IMR-90 (cell line): ENCODE measurements at places on chromosomes 11 and 22.
A peak's percentile ranks its signal among the peaks of the same experiment; 100 is the strongest.

DNA sequence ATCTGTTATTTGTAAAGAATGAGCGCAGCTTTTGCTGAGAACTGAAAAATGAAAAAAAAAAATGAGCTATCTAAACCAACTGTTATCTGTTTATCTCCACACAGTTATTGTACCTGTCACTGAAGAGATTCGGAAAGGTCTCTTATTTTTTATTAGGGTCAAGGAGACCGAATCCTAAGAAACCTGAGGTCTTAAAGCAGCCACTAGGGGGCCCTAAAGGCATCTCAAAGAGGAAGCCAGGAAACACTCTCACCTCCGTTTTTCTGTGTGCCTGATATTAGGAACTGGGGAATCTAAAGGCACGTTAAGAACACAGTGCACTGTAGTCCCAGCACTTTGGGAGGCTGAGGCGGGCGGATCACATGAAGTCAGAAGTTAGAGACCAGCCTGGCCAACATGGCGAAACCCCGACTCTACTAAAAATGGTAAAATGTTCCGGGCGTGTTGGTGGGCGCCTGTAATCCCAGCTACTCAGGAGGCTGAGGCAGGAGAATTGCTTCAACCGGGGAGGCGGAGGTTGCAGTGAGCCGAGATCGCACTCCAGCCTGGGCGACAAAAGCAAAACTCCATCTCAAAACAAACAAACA is 3.5 kb upstream of the LARGE1 start:
- DNase-seq, result peak; percentile 74

GRCh38 chr11:26285608-26286007 is 46.3 kb upstream of the ANO3 start:
- no peak for DNase-seq

DNA sequence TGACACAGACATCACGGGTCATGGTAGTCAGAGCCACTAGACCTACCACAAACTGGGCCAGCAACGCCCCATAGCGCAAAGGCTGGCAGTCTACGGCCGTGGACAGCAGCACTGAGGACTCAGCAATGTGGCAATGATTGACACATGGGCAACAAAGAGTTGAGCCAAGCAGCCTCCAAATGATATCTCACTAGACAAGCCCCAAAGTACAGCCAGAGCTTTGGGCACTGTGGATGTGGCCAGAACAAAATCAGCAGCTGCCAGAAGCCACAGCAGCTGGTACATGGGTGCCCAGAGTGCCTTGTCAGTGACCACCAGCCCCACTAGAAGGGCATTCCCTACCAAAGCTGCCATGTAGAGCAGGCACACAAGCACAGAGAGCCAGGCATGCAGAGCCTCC is 11.2 kb upstream of the UBQLNL start:
- no peak for DNase-seq

DNA sequence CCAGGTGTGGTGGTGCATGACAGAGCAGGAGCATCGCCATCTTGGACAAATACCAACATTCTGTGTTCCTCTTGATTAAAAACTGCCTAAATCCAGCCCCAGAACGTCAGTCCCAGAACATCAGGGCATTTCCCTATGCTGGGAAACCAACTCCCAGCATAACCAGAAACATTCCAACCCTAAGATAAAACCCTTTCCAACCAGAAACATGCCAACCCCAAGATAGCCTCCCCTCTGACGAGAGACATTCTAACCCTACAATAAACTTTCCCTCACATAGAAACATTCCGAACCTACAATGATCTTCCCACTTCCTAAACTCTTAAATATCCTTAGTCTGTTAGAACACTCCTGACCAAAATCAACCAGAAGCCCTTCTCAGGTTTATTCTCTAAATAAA is 11.6 kb downstream of the PLAAT4 start:
- no peak for DNase-seq

GRCh38 chr11:99632969-99633368 is 612.2 kb downstream of the CNTN5 start:
- no peak for DNase-seq

DNA sequence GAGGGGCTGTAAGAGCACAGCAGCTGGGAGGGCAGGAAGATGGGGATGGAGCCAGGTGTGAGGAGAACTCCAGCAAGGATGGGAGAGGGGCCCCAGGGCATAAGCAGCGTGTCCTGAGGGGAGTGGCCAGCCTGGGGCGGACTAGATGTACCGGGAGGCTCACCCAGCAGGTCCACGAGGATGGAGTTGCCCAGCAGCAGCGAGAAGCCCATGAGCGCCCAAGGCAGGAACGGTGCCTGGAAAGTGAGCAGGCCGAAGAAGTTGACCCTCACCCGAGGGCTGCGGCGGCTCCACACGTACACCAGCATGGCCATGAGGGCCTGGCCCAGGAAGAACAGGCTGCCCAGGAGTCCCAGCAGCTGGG is 1.3 kb downstream of the DERL3 start:
- DNase-seq, result no peak

DNA sequence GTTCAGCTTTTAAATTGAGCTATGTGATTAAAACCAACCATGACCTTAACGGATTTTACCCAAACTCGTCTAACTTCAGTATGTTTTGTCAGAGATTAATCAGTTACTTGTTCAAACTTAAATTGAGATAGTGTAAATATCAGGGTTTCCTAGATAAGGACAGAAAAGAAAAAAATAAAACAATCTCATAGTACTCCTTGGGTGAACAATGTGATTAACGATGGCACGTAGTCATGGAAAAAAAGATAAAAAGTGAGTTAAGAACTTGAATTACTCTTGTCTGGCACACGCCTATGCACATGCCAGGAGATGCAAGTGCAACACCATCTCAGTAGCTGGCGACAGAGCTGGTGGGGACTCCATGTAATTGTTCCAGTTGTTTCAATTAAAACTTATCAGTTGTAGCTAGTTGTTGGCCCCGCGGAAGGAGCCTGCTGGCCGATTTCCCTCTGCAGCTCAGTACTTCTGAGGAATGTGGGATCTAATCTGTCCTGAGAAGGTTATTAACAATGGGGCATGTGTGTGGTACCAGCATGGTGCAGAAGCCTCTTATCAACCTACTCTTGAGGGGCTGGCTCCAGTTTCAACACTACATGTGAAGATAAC is 3.0 kb downstream of the RASSF10 start:
- no peak for DNase-seq

- DNase-seq, result no peak
Observed at GRCh38 chr22:37916311-37916710, 10.2 kb downstream of the MICALL1 start.

- no peak for DNase-seq
Observed at GRCh38 chr11:2093575-2094353, 45.4 kb downstream of the IGF2 start.

GRCh38 chr11:69352715-69353319 is 58.9 kb downstream of the MYEOV start:
- DNase-seq, result peak; percentile 99

DNA sequence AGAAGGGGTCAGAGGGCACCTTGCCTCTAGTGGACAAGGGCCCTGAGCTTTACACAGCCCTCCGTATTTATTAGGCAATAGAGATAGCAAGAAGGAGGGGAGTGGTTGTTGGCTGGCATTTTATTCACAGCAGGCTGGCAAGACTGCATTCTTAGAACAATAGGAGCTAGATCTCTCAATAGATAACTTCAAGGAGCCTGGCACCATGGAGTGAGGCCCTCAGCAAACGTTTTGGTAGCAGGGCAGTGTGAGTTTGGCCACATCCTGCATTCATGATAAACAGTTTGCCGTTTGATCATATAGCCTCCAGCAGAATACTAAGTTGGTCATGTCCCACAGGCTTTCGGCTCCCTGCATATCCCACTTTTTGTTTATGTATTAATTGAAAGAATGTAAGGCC is 31.6 kb downstream of the OR10A6 start:
- DNase-seq, result no peak

GRCh38 chr22:47902646-47903180 is 1140.3 kb downstream of the TBC1D22A start:
- DNase-seq, result no peak

DNA sequence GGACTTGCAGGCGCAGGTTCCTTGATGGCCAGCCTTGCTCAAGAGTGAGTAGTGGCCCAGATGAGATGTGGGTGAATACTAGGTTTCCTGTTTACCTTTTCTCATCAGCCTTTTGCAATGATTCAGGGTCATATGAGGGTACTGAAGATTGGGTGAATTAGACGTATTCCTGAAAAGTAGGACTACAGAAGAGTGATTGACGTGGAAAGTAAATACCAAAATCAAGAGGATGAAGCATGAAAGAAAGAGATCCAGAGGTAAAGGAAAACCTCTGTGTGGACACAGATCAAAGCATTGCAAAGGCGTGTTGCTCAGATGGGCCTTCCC is 59.9 kb downstream of the CYB5R2 start:
- DNase-seq, result no peak

- DNase-seq, result peak; percentile 73
Observed at GRCh38 chr11:111417011-111417765, 38.1 kb upstream of the POU2AF1 start.

GRCh38 chr11:84969103-84969502 is 658.0 kb downstream of the DLG2 start:
- DNase-seq, result no peak

GRCh38 chr11:69251639-69252489 is 42.1 kb upstream of the MYEOV start:
- no peak for DNase-seq

- no peak for DNase-seq
Observed at GRCh38 chr22:37672920-37673455, 2.4 kb upstream of the LGALS1 start.
